Activated CD4-positive, alpha-beta T cell treated with anti-CD3 and anti-CD28 coated beads for 36 hours (primary cell): ENCODE measurements at places on chromosomes 12 and 14.

DNA sequence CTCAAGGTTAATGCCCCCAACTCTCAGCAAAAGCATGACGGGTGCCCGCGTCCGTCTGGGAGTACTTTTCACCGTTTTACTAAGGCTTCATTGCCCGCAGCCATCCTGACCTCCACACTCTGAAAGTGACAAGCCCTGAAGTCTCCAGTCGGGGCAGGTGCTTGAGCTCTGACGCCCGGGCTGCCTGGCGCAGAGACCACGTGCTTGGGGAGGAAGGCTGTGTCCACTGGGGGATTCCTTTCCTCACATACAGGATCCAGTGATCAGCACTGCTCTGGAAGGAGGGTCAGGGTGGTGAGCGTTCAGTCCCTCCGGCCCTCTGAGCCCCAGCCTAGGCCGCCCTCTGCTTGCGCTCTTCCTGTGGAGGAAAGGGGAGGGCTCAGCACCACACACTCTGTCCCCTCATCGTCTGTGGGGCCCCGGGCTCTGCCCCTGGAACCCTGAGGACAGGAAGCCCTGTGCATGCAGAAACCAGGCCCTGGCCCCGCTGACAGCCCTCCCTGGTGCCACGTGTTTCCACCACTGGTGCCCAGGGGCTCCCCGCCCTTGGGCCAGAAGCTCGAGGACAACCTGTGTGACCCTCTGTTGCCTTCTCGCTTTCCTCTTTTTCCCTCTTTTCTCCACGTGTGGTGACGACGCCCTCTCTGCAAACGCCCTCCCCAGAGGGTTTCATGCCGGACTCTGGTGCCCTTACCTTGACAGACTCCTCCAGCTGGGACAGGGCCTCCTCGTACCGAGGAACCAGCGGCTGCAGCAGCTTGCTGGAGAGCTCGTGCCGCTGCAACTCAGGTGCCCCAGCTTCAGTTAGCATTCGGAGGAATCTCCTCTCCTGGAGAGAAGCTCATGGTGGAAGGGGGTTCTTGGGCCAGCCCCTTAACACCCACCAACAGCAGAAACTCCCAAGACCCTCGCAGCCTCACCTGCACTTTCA is 4.9 kb downstream of the DDX51 start:
- H3K4me3 ChIP-seq: no peak overlapping the region
- peaks cover 14% of the 10 kb centered on the region for H3K4me1 ChIP-seq
- DNase-seq: no peak
- H3K27me3 ChIP-seq: no peaks in the 10 kb centered on the region
- H3K27ac ChIP-seq: no peak overlapping the region
- peaks cover 25% of the 10 kb centered on the region for H3K36me3 ChIP-seq

DNA sequence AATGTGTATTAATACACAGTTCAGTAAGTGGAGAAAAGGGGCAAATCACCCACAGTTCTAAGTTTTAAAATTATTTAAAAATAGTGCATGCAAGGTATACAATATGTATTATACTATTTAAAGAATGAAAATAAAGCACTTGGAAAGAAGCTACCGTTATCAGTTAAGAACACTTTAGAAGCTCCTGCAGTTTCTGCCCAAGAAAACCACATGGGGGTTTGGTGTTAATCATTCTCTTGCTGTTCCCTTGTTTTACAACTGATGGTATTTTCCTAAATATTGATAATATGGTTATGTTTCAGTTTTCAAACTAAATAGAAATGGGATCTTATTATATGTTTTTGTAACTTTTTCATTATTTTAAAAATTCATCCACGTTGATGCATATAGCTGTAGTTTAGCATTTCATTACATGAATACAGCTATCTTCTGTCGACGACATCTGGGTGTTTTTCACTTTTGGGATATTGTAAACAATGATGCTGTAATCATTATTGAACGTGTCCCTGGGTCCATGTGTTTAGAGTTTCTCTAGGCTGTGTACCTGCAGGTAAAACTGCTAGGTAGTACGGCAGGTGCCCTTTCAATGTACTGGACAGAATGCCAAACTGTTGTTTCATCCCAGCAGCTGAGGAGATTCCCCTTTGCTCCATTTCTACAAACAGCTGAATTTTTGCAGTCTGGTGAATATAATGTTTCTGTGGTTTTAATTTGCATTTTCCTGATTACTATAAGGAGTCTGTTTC is 64.1 kb downstream of the APPL2 start:
- peaks cover 14% of the 10 kb centered on the region for H3K36me3 ChIP-seq
- no peak overlapping the region for H3K27ac ChIP-seq
- no peaks in the 10 kb centered on the region for H3K27me3 ChIP-seq
- no peak overlapping the region for H3K4me3 ChIP-seq
- no peak for DNase-seq

GRCh38 chr14:95460647-95461478 is 55.6 kb downstream of the SYNE3 start:
- no peak for DNase-seq
- H3K4me3 ChIP-seq: no peak overlapping the region
- H3K27me3 ChIP-seq: no peaks in the 10 kb centered on the region
- H3K36me3 ChIP-seq: peaks cover 39% of the 10 kb centered on the region
- peaks cover 61% of the 10 kb centered on the region for H3K4me1 ChIP-seq
- H3K27ac ChIP-seq: no peak overlapping the region

DNA sequence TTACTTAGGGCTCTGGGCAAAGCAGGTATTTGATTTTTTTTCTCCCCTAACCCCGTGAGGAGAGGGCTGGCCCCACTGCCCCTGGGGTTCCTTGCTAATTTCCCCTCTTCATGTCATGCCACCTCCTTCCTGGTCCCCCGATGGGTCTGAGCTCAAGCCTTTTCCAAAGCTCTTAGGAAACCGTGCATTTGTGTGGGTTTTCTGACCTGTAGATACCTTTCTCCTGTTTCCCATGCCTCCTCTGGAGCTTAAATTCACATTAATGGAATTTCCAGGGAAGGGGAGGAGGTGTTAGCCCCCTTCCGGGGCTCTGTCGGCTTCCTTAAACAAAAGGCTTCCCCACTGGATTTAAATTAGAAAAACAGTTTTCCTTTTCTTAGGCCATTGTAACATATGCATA is 12.6 kb downstream of the SFSWAP start:
- DNase-seq: no peak
- peaks cover 59% of the 10 kb centered on the region for H3K36me3 ChIP-seq
- no peaks in the 10 kb centered on the region for H3K27me3 ChIP-seq
- peak overlapping the region; percentile 51 for H3K27ac ChIP-seq
- H3K4me3 ChIP-seq: no peak overlapping the region

DNA sequence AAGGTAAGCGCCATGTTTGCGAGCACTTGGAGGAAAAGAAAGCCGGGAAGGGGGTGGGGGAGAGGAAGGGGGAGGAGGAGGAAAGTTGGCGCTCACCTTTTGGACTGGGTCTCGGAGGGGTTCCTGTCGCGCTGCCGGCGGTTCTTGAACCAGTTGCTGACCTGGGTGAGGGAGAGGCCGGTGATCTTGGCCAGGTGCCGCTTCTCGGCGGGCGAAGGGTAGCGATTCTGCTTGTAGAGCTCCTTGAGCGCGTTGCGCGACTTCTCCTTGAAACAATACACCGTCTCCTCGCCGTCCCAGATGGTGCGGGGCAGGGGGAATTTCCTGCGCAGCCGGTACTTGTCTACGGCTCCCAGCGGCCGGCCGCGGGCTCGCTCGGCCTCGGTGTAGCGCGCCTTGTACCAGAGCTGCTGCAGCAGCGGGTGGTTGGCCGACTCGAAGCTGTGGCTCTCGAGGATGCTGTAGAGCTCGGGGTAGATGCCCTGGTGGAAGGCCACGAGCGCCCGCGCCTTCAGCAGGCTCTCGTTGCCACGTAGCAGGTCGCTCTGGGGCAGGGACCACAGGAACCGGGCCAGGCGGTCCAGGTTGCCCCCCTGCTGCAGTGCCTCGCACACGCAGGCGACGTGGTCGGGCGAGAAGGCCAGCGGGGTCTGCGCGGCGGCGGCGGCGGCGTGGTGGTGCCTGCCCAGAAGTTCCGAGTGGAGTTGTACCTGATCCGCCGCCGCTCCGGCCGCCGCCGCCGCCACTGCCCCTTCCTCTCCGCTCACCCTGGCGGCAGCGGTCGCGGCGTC is 840 bp downstream of the SIX4 start:
- peaks cover 71% of the 10 kb centered on the region for H3K27me3 ChIP-seq
- peaks cover 16% of the 10 kb centered on the region for H3K4me1 ChIP-seq

- no peaks in the 10 kb centered on the region for H3K36me3 ChIP-seq
- no peak overlapping the region for H3K27ac ChIP-seq
- DNase-seq: no peak
Observed at GRCh38 chr14:21313512-21313911, 33.6 kb downstream of the RPGRIP1 start.
